ENCODE measurements at places on chromosomes 6 and 20.

DNA sequence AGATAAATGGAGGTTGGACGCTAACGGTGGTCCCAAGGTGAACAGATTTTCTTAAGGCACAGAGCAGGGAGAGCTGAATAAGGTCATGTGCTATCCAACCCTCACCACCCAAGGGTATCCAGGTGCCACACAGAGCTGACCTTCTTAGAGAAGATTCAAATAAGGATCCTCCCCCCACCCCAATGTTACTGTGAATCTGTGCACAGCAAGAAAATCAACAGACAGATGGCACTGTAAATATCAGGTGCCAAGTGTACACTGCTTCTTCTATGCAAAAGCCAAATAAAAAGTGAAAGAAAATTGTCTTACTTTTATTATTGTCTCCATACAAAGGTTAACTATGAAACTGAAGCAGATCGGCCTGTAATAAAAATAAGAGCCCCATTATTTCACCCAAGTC, 96.9 kb downstream of the PAK5 start:
- no peak for DNase-seq

- DNase-seq: no peak
Measured at GRCh38 chr6:145423936-145424335, 311.4 kb downstream of the EPM2A start.

GRCh38 chr6:57021086-57021720, 25.3 kb upstream of the KIAA1586 start:
- DNase-seq: no peak

GRCh38 chr20:58712806-58713731, 20.5 kb downstream of the NPEPL1 start:
- DNase-seq: no peak

DNA sequence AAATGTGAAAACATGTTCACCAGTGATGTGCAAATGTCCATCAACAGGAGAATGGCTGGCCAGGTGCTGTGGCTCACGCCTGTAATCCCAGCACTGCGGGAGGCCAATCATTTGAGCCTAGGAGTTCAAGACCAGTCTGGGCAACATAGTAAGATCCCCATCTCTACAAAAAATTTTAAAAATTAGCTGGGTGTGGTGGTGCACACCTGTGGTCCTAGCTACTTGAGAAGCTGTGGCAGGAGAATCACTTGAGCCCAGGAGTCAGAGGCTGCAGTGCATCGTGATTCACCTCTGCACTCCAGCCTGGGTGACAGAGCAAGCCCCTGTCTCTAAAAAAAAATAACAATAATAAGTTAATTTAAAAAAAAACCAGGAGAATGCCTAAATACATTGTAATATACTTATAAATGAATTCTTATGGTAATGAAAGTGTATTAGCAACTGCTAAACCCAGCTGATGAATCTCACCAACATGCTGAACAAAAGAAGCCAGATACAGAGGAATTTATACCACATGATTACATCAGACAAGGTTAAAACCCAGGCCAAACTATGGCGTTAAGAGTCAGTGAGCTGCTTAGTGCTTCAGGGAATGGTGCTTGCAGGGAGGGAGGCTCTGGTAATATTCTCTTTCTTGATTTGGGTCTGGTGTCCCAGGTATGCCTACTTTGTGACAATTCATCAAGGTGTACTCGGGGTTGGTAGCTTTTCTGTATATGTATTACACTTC, 36.4 kb downstream of the RPP40 start:
- no peak for DNase-seq

DNA sequence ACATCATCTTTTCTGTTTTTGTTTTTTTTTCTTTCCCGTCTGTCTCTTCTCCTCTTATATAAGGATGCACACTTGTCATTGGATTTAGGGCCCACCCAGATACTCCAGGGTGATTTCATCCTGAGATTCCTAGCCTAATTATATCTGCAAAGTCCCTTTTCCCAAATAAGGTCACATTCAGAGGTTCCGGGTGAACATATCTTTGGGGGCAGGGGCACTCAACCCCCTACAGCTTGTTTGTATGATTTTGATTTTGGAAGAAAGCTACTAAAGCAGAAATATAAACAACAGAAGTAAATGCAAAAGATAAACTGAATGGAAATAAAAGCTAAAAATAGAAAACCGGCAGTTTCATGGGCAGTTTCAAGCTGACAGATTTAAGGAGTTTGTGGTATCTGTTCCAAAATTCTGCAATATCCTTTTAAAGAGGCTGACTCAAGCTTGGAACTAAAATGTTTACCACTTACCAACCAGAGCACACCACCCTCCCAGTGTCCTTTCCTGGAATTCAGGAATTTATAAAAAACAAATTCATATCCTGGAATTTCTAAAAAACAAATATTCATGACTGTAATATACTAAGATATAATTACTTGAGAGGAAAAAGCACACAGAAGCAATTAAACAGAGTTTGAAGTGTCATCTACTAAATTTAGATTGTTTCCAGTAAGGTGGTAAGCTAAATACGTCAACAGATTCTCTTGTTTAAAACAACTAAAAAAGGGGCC, 100.0 kb upstream of the CARMIL1 start:
- no peak for DNase-seq

DNA sequence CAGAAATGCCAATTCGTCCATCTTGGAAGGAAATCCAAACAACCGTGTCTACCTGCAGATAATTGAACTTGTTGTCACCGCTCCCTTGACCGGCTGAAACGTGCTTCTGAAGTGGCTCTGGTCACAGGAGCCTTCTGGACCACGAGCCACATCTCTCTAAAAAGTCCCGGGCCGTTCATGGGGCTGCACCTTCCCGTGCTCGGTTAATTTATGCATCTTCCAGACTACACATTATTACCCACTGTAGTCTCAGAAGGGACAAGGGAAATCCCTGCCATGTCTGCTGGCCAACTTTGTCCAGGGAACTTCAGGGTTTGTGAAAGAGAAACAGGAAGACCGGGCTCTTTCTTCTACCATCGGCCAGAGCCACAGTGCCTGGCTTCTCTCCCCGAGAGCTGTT, 63.4 kb upstream of the MPC1 start:
- DNase-seq: no peak

- no peak for DNase-seq
Measured at GRCh38 chr20:24829649-24830370, 119.3 kb upstream of the CST7 start.

DNA sequence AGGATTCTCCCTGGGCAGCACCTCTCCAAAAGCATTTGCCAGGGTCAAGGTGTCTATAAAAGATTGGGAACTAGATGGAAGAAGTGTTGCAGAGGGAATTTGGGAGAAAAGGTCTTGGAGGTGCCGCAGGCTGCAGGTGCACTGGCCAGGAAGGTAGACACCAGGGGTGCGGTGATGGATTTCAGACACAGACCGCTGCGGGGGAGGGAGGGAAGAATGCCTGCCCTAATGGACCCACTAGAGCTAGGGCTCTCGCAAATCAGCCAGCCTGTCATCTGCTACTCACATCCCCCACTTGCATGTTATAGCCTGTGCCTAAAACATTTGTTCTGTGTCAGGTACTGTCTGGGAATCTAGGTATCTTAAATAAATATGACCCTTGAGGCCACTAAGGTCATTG, 193.6 kb upstream of the SLC24A3 start:
- DNase-seq: no peak

- DNase-seq: no peak
Measured at GRCh38 chr6:169343886-169344749, 90.5 kb upstream of the THBS2 start.

DNA sequence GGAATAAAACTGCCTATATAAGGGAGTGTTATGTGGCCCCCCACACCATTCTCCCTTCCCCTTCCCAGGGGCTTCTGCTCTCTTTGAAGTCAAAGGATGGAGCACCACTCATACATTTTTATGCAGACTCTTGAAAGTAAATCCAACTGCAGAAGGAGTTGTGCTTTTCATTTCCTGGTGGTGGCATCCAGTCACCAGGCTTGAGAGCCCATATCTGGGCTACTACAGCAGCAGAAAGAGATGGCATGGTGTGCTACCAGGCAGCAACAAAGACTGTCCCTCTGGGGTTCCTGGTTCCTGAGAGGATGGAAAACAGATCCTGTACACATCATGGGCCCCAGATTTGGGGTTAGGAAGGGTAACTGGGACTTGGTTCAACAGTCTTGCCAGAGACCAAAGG, 226.4 kb downstream of the CLIC5 start:
- DNase-seq: no peak

DNA sequence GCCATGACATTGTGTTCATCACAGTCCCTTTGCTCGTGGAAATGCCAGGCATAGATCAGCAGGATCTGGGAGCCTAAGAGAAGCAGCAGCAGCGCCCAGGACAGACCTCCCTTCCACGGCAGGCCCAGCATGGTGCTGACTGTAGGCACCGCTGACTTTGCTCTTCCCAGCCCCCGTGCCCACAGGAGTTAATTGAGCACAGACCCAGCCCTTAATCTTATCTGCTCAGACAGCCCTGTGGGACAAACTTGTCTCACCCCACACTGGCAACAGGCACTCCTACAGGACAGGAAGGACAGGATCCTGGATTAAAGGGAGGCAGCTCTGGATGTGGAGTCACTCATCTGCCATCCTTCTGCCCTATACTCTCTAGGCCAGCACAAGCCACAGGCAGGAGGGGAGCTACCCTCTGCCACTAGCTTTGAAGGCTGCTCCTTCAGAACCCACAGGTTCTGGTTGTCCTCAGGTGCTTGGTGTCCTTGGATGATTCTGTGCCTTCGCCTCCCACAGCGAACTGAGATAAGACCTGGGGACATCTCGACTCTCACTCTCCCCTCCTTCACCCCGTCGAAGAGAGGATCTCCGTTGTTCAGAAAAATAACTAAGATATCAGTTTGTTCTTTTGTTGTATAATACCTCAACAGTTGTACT, at the start of gene CST9L:
CST9L (minus strand) TSS at position 165 of the 651 bp plus-strand sequence; CDS start at position 131, 34 bp downstream.
- DNase-seq: no peak

DNA sequence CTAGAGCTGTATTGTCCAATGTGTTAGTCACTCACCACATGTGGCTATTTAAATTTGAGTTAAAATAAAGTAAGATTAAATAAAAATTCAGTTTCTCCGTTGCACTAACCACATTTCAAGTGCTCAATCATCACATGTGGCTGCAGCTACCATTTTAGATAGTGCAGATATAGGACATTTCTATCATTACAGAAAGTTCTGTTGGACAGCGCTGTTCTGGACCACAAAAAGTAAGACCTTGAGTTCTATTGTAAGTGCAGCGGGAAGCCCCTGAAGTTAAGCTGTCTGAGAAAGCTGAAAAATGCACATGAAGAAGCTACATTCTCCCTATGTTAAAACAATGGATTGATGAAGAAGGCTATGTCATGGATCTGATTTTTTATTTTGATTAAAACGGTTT, 1.1 kb downstream of the ORC3 start:
- no peak for DNase-seq

DNA sequence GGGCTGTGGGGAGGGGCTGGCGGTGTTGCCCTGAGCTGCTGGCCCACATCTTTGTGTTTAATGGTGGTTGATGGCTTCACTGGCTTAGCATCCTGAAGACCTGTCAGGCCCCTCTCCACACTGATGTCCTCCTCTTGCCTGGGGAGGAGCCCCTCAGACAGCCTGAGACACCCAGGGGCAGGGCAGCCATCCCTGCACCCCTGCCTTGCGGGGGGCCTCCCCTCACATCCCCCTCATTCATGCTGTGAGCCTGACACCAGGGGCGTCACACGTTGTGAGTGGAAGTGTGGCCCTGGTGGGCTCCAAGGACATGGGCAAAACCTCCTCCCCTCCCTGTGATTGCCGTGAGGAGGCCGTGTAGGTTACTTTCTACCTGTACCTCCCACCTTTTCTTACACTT, 152.7 kb downstream of the DTNBP1 start:
- no peak for DNase-seq

- no peak for DNase-seq
Measured at GRCh38 chr6:20900389-20901160, 366.3 kb downstream of the CDKAL1 start.

DNA sequence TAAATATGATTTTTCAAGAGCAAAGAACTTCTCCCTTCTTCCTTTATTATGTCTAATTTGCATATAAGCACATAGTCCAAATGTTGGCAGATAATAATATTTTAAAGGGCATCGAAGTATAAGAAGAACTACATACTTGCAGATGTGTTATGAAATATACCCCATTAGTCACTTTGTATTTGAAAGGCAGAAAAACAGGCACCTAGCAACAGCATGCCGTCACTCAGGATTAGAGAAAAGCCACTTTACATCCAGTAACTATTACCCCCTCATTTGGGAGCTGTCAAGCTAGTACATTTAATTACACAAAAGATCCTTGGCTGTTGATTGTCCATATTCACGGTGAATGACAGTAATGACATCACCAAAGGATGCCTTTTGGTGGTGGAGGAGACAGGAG, 99.3 kb upstream of the ARMC2 start:
- DNase-seq: no peak

DNA sequence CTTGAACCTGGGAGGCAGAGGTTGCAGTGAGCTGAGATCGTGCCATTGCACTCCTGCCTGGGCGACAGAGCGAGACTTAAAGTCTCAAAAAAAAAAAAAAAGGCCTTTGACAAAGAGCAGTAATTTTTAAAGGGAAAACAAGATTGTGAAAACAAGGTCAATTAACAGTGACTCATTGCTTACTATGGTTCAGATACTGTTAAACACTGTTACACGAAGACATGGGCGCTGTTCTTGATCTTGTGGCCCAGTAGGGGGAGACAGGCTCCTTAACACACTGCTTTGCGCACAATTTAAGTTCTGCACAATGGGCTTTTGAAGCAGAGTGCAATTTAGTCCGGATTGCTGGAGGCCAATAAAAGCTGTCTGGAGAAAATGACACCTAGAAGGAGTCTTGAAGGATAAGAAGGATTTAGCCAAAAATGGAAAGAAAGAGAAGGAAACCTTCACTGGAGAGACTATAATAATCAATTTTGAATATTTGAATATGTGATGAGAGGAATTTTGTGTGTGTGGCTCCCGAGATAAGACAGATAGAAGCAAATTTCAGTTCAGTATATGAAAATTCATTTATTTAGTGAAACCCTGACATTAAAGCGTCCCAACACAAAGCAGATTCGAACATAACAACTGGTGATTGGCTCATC, 6.0 kb upstream of the LATS1 start:
- DNase-seq: no peak

DNA sequence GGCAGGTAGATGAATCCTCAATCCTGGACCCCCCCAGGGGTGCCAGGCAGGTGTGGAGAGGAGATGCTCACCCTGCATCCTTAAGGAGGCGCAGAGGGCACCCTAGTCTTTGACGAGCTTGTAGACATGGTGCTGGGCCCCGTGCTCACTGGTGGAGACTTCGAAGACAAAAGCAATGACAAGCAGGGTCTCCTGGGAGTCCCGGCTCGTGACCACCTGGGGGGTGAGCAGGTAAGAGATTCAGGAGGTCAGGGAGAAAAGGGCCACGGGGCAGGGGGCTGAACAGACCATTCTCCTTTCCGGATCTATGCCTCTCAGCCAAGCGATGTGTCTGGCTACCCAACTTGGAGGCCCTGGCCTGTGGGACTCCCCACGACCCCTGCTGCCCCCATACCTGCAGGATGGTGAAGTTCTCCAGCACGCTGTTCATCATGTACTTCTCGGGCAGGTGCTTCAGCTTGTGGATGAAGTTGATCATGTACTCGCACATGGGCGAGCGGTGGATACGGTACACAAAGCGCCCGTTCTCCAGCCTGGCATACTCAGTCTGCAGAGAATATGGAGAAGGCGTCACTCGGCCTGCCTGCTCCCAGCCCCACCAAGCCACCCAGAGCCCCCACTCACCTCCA, 6.9 kb downstream of the RPL10A start:
- no peak for DNase-seq

All from non-pigmented ciliary epithelial cell (primary cell).